Activated T-helper 1 cell treated with anti-CD3 and anti-CD28 coated beads, Interleukin-12 subunit alpha, Interleukin-12 subunit beta, Interleukin-2, Interleukin-4 antibody, amounts not matched to agents 30 ng/mL and 10 ng/mL and 1 ng/mL, durations not matched to agents 14 hours and 24 hours and 36 hours (primary cell): ENCODE measurements at places on chromosomes 12 and 14. TPM values are rescaled to one million over a fixed set of nuclear protein-coding genes. Genes with fewer than 3 reads are reported as not detected.

GRCh38 chr14:88599326-88599725 lies 36.5 kb downstream of the ZC3H14 start:
- H3K36me3 ChIP-seq = peaks cover 61% of the 10 kb centered on the region
- no peaks in the 10 kb centered on the region for H3K27me3 ChIP-seq
- peak overlapping the region; percentile 64 for H3K4me3 ChIP-seq

GRCh38 chr14:96102081-96102856 lies 63.1 kb downstream of the C14orf132 start:
- no peaks in the 10 kb centered on the region for H3K36me3 ChIP-seq
- no peaks in the 10 kb centered on the region for H3K27me3 ChIP-seq
- no peak overlapping the region for H3K4me3 ChIP-seq
- DNase-seq = no peak

GRCh38 chr14:103973354-103973753 lies 31.0 kb upstream of the RD3L start:
- H3K27me3 ChIP-seq = peaks cover 6% of the 10 kb centered on the region
- no peaks in the 10 kb centered on the region for H3K4me1 ChIP-seq
- H3K36me3 ChIP-seq = no peaks in the 10 kb centered on the region
- DNase-seq = no peak
- H3K4me3 ChIP-seq = no peak overlapping the region

GRCh38 chr12:124006085-124006845 lies 33.2 kb downstream of the ZNF664 start:
- H3K27me3 ChIP-seq = no peaks in the 10 kb centered on the region
- peak overlapping the region; percentile 65 for H3K27ac ChIP-seq
- DNase-seq = peak; percentile 16
- peaks cover 25% of the 10 kb centered on the region for H3K36me3 ChIP-seq

GRCh38 chr12:122336015-122336946 lies 70.0 kb upstream of the VPS33A start:
- DNase-seq = no peak
- H3K27ac ChIP-seq = peak overlapping the region; percentile 53
- no peaks in the 10 kb centered on the region for H3K27me3 ChIP-seq

DNA sequence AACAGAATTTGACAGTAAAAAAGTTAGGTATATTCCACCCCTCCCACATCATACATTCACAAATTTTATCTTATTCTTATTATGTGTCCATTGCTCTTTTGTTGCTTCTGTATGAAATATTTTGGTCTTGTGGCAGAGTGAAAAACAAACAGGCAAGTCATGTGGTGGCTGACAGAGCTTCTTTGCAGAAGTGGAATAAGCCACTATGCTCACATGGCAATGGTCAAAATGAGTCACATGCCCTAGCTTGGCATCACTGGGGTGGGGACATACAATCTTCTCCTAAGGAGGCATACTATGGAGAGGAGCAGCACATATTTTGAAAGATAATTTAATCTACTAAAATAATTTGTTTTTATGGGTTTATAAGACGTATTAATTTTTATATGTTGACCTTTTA lies 27.7 kb upstream of the CMA1 start:
- H3K4me1 ChIP-seq = peaks cover 9% of the 10 kb centered on the region
- DNase-seq = no peak
- no peak overlapping the region for H3K4me3 ChIP-seq
- H3K36me3 ChIP-seq = no peaks in the 10 kb centered on the region
- peaks cover 3% of the 10 kb centered on the region for H3K27me3 ChIP-seq
- no peak overlapping the region for H3K27ac ChIP-seq

GRCh38 chr14:54673193-54674045 lies 106.5 kb downstream of the SAMD4A start:
- no peak overlapping the region for H3K4me3 ChIP-seq
- no peak overlapping the region for H3K27ac ChIP-seq
- no peak for DNase-seq

DNA sequence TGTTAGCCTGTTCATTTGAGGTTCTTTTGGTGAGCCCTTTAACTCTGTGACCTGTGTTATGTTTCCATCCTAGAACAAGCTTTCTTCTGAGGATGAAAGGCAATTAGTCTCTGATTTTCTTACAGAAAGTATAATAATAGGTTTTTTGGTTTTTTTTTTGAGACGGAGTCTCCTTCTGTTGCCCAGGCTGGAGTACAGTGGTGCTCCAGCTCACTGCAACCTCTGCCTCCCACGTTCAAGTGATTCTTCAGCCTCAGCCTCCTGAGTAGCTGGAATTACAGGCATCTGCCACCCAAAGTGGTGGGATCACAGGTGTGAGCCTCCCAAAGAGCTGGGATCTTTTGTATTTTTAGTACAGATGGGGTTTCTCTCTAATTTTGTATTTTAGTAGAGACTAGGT lies 52.7 kb upstream of the SYNE2 start:
- peaks cover 5% of the 10 kb centered on the region for H3K4me1 ChIP-seq
- no peaks in the 10 kb centered on the region for H3K36me3 ChIP-seq
- no peak overlapping the region for H3K27ac ChIP-seq
- H3K27me3 ChIP-seq = peaks cover 14% of the 10 kb centered on the region
- no peak overlapping the region for H3K4me3 ChIP-seq

DNA sequence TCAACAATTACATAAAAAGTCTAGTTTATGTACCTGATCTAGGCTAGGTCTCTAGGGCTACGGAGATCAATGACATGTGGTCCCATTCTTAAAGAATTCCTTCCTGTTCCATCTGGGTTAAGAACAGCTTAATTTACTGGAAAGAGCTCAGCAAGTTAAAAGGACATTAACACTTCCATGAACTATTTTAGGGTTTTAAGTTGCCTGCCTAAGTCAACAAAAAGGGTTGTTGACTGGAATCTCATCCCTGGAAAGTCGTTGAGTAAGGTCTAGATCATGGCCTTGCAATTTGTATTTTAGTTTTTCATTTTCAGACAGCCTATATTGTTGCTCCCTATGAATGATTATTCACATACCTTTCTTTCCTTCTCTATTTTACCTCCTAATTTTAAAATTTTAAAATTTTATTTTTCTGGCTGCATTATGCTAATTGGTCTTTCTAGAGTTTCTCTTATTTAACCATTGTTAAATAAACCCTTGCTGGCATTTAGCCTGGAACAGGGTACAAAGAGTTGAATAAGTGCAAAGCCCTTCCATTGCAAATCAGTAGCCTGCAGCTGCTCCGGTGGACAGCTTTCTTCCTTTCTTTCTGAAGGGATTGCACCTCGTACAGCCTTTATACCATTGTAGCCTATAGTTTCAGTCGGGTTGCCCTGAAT lies 66.3 kb downstream of the VRK1 start:
- H3K27ac ChIP-seq = no peak overlapping the region
- no peak overlapping the region for H3K4me3 ChIP-seq
- no peaks in the 10 kb centered on the region for H3K4me1 ChIP-seq
- DNase-seq = no peak
- H3K27me3 ChIP-seq = no peaks in the 10 kb centered on the region

DNA sequence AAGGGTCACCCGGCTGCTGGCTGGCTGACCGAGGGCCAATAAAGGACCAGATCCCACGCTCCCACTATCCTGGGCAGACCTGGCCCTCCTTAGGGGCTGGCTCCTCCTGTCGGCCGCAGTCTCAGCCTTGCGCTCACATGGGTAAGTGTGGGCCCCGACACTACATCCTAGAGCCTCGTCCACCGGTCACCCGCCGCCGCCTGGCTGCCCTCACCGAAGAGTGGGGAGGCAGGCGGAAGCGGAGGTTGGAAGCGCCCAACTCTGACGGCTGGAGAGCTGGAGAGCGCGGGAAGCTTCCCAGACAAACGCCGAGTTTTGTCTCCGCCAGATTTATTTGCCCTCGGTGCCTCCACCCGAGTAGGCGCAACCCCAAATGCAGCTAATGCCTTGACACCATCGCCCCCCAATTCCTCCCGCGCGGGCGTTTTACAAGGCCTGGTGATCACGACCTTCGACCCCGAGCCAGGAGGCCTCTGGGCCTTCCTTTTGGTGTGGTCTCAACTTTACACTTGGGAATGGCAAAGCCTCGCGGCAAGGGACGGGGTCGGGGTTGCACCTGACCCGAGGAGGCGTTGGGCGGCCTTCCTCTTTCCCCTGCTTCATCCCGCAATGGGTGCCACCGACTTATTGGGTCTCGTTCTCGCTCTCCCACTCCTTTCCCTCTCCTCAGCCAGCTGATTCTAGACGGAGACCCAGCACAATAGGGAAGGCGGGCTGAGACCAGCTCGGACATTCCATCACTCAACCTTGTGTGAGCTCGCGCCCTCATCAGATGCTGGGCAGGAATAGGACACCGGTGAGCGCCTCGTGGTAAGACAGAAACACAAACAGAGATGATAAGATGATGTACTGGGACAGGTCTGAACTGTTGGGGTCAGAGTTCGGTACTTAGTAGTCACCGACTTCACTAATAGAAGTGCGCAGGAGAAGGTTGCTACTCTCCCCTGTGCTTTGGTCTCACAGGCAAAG lies 78.3 kb upstream of the ANO4 start:
- DNase-seq = no peak
- no peak overlapping the region for H3K4me3 ChIP-seq

DNA sequence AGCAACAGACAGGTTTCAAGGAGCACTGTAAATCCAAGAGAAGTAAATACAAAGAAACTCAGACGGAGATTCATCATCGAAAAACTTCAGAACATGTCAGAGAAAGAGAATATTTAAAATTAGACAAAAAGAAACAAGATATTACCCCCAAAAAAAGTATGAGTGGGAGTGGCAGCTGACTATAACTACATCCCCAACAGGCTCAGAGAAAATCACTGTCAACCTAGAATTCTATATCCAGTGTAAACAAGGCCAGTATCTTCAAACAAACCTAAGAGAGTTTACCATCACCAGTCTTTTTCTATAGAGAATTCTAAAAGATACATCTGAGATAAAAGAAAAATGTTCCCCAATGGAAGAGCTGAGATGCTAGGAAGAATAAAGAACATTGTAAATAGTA lies 39.6 kb downstream of the CRY1 start:
- DNase-seq = no peak
- no peak overlapping the region for H3K27ac ChIP-seq

- no peak for DNase-seq
- no peak overlapping the region for H3K4me3 ChIP-seq
- H3K36me3 ChIP-seq = no peaks in the 10 kb centered on the region
- H3K27me3 ChIP-seq = peaks cover 1% of the 10 kb centered on the region
- H3K27ac ChIP-seq = no peak overlapping the region
These were observed 279.4 kb downstream of the FOXN3 start for GRCh38 chr14:89137526-89138163.

- H3K27me3 ChIP-seq = peaks cover 4% of the 10 kb centered on the region
- H3K4me1 ChIP-seq = peaks cover 44% of the 10 kb centered on the region
- H3K4me3 ChIP-seq = peak overlapping the region; percentile 25
- DNase-seq = no peak
These were observed 821.9 kb downstream of the VRK1 start for GRCh38 chr14:97618917-97619690.

- DNase-seq = no peak
- no peak overlapping the region for H3K27ac ChIP-seq
- peaks cover 22% of the 10 kb centered on the region for H3K36me3 ChIP-seq
- no peak overlapping the region for H3K4me3 ChIP-seq
- H3K4me1 ChIP-seq = no peaks in the 10 kb centered on the region
These were observed 19.9 kb downstream of the RIC8B start for GRCh38 chr12:106794369-106794768.

- H3K27me3 ChIP-seq = no peaks in the 10 kb centered on the region
- H3K27ac ChIP-seq = peak overlapping the region; percentile 83
- H3K4me1 ChIP-seq = peaks cover 44% of the 10 kb centered on the region
- H3K36me3 ChIP-seq = peaks cover 68% of the 10 kb centered on the region
- no peak for DNase-seq
These were observed 11.5 kb downstream of the SLC38A2 start for GRCh38 chr12:46360908-46361666.

DNA sequence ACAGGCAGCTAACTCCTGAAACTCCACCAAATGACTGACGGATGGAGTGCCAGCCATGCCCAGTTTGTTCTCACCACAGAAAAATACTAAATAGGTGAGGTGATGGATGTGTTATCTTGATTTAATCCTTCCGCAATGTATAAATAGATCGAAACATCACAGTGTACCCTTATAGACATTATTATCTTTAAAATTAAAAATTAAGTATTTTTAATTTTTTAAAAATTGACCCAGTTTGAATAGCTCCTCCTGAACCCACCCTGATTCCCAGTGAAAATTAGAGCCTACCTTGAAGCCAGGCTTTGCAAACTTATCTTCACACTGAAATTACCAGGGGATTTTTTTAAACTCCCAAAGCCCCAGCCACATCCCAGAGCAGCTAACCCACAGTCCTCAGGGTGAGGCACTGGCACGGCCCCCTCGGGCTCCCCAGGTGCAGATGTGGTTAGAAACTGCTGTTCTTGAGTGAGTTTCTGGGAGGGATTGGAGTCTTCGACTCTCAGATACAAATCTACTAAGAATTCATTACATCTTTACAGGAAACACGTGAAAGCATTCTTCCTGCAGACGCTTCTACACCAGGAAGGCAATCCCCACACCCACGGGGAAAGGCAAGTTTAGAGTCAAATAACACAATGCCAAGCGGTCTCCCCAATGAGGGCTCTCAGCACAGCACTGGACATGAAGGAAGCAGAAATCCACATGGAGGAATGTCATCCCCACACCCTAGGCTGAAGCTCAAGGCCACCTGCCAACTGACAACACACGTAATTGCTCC lies 126.4 kb downstream of the RIMBP2 start:
- H3K4me3 ChIP-seq = no peak overlapping the region
- H3K27me3 ChIP-seq = no peaks in the 10 kb centered on the region
- H3K36me3 ChIP-seq = no peaks in the 10 kb centered on the region
- H3K27ac ChIP-seq = no peak overlapping the region
- no peak for DNase-seq
- no peaks in the 10 kb centered on the region for H3K4me1 ChIP-seq

DNA sequence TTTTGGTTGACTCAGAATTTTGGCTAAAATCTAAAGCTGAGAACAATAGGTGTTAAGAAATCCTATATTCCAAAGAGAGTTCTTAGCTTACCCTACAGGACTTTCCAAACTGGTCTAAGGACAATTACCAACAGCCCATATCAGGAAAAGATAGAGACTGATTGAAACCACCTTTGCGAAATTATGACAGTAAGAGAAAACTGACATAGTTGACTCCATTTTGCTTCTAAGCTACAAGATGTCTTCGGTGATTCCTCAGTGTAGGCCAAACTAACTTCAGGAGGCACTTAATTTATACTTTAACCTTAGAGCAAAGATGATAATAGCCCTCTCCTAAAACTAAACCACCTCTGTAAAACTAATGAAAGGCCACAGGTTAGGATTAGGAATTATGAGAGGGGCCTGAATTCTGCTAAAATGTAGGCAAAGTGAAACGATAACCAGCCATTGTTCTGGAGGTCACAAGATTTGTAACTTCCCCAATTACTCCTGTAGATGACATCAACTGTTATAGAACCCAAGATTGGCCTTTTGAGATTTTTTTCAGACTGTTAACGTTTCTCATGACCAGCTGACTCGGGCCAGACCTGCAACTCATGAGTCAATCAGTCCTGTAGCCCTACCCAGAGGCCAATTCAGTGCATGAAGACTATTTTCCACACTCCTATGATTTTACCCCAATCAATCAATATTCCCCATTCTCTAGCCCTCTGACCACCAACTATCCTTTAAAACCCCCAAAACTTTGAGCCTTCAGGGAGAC lies 43.0 kb downstream of the KLRG1 start:
- H3K4me1 ChIP-seq = peaks cover 7% of the 10 kb centered on the region
- no peak overlapping the region for H3K27ac ChIP-seq
- no peak overlapping the region for H3K4me3 ChIP-seq

GRCh38 chr14:97057238-97058073 lies 260.3 kb downstream of the VRK1 start:
- no peak overlapping the region for H3K4me3 ChIP-seq
- no peak for DNase-seq
- no peaks in the 10 kb centered on the region for H3K4me1 ChIP-seq
- H3K27ac ChIP-seq = no peak overlapping the region
- peaks cover 5% of the 10 kb centered on the region for H3K27me3 ChIP-seq

Gene SLC38A2
- 157 and 161 TPM in 2 replicates for total RNA-seq

Gene CD163L1
- total RNA-seq = not detected in 2 replicates

Gene TRIAP1
- 50.7 and 55.7 TPM in 2 replicates for total RNA-seq

Gene ZNF891
- 2.3 and 2.4 TPM in 2 replicates for total RNA-seq

Gene TRHDE
- not detected in 2 replicates for total RNA-seq

Gene RNF212B
- not detected in 2 replicates for total RNA-seq
